Testis (tissue), 5 donors: ENCODE measurements at places on chromosomes 5 and 9. TPM values are rescaled to one million over a fixed set of nuclear protein-coding genes. Genes with fewer than 3 reads are reported as not detected.
A peak's percentile ranks its signal among the peaks of the same experiment; 100 is the strongest.

DNA sequence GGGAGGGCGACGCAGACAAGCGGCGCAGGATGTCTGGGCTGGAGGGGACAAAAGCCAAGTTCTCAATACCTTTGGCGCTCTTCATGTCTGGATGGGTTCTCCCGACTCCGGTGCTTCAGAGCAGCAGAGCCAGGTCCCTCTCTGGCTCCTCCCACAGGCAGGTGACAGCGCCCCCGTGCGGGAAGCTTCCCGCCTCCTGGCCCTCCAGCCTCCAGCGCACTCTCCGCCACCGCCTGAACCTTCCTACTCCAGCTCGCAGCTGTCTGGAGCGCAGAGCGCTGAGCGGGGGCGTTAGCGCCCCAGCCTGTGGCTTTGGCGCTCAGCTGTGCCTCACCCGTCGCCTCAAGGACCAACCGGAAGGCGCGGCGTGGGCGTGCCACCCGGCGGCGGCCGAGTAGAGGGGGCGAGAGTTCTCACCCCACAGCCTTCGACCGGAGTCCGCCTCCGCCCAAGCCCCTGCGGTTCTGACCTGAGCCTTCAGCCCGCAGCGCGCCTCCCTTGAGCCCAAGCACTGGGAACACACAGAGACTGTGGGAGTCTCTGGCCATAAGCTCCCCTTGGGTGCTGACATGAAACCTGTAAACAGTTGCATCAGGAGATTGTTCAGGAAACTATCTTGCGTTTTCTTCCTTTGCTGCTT, at the start of gene SLCO4C1:
Gene SLCO4C1, minus strand, starts transcription at position 107 of the 640 bp plus-strand sequence. Its CDS starts 22 bp downstream, at position 85.
- peak; percentile 87 for DNase-seq

FBN2 gene
- polyA plus RNA-seq, result 22.4 TPM

MYO10 gene
- 37.8 TPM for polyA plus RNA-seq

TMEM174 gene
- polyA plus RNA-seq, result not detected

GTF2H2C gene
- polyA plus RNA-seq, result 28.2 TPM

ELOVL7 gene
- polyA plus RNA-seq, result 1.8 TPM

DNA sequence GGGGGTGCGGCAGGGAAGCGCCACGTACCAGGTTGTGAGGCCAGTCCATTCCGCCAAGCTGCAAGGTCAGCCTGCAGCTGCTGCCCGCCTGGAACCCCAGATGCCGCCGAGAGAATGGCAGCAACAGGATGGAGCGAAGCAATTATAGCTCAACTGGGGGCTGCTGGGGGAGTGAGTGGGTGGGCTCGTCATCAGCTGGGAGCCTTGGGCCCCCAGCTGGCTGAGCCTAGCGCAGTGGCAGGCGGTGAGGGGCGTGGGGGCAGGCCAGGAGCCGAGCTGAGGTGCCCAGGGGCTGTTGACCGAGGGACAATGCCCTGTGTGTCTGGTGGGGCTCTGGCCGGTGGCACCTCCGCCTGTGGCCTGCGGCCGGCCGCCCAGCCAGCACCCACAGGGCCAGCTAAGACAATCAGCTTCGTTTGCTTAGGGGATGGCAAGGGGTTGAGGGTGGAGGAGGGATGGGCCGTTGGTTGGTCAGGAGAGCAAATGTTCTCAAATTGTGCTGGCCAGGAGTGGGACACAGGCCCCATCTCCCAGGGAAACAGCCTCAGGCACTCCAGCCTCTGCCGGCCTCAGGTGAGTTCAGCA, at the start of gene IL17B:
Gene IL17B, minus strand, starts transcription at position 116 of the 585 bp plus-strand sequence. Its CDS starts 67 bp downstream, at position 49.
- DNase-seq, result no peak

HRCT1 gene
- polyA plus RNA-seq, result 7.1 TPM

DNA sequence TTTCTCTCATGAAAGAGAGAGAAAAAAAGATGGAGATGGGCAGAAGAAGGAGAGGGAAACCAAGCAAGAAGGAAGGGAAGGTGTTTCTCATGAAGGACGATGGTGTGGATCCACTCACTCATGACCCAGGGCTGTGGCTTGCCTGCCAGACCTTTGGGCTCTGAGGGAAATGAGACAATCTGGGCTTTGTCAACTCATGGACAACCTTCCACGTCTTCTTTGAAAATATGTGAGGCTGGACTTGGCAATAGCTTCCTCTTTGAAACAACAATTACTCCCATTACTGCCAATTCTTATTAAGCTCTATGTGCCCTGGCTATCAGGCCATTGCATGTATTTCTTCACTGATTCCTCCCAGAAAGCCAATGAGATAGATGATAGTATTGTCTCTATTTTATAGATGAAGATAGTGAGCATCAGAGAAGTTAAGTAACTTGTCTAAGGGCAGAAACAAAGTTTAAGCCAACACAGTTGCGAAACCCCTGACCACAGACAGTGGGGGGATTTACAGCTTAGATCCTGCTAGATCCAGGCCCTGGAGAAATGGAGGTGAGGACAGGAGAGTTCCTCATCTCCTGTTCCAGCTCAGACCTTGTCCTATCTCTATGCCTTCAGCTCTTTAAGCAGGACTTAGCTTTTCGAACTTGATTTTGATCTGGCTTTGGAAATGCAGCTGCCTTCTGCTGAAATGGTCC, 132.4 kb downstream of the GCNT1 start:
- DNase-seq, result no peak

GRCh38 chr5:43409809-43410271, 2.4 kb downstream of the CCL28 start:
- DNase-seq, result no peak

- no peak for DNase-seq
These were observed 8.1 kb downstream of the SETD9 start for GRCh38 chr5:56917534-56917933.

DNA sequence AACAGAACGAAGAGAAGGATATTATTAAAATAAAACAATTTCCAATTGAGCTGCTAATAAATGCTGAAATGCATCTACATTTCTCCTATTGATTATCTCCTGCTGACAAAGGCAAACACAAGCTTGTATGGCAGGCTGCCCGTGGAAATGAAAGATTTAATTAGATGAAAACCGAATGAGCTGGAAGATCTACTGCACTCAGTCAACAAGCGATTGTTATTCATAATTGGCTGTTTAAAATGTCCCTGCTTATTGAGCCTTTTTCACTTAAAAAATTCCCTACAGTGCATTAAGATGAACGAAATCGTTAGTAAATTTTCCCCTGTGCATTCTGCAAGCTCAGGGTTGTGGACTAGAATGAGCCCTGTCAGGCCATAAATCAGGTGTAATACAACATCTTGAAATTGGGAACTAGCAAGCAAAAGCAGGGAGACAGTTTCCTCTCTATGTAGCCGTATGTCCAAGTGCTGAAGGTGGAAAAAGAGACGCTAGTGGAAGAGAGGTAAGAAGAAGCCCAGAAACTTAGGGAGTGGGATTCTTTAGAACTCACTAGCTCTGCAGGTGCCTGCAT, 28.5 kb upstream of the KIF4B start:
- no peak for DNase-seq

GRCh38 chr9:37989701-37990100, 79.3 kb downstream of the SHB start:
- DNase-seq, result no peak

DNA sequence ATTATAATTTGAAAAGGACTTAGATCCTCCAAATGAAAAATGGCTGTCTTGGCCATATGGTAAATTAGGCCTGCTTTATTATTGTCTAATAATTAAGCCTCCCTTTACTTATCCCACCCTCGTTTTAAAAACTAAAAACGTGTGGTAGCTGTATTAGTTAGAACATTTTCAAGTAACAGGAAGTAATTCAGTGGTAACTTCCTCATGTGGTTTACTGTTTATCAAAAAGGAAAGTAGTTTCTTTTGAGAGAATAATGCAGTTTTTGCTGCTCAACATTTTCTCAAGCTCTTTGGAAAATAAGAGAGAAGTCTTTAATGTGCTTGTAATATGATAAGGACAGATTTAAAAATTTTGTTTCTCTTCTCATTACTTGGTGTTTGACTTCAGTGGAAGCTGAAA, 26.0 kb downstream of the ZCCHC7 start:
- DNase-seq, result no peak

- no peak for DNase-seq
These were observed 32.4 kb upstream of the IL33 start for GRCh38 chr9:6183227-6183551.

ZNF454 gene
- 4.4 TPM for polyA plus RNA-seq

LECT2 gene
- 14.5 TPM for polyA plus RNA-seq

GRCh38 chr9:17083258-17083657, 51.6 kb upstream of the CNTLN start:
- no peak for DNase-seq

DNA sequence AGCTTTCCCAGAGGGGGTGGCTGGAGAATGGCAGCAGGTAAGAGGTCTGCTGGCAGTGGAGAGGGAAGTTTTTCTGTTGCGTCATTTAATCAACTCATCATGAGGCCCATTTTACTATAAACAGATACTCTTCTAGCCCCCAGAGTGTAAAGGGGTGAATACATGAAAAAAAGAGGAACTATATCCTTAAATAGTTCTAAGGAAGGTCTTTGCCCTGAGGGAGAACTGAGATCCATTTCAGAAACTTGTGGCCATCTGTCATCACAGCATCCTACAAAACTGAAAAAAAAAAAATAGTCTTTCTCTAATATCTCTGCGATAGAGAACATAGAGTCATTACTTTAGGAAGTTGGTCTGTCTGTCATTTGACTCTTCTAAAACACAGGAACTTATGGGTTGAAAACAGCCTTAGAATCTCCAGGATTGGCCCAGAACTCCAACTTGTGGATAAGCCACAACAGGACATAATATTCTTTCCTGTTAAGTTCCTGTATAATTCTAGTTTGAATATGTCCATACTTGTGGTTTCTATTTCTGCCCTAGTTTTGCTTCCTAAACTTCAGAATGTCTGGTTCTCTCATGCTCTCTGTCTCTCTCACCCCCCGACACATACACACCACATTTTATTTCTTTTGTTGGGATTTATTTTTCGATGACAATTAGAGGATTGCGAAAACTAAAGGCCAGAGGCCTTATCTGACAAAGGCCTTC, 238.5 kb upstream of the PIK3R1 start:
- DNase-seq, result no peak
